Skeletal muscle cell (primary cell): ENCODE measurements at places on chromosomes 2 and 18.

DNA sequence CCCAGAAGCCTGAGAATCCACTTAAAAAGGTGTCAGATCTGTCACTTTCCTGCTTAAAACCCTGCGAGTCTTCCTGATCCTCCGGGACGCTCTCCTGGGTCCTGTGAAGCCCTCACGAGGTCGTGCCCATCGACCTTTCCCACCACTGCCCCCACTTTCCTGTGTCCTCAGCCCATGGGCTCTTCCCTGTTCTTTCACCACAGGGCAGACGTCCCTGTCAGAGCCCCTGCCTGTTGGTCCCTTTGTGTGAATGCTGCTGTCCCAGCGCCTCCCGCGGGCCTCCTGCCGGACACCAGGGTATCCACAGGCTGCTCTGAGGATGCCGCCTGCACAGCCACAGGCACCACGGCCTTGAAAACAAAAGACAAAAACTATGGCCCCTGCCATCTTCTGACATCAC, 125.6 kb downstream of the TMEM18 start:
- DNase-seq = no peak

DNA sequence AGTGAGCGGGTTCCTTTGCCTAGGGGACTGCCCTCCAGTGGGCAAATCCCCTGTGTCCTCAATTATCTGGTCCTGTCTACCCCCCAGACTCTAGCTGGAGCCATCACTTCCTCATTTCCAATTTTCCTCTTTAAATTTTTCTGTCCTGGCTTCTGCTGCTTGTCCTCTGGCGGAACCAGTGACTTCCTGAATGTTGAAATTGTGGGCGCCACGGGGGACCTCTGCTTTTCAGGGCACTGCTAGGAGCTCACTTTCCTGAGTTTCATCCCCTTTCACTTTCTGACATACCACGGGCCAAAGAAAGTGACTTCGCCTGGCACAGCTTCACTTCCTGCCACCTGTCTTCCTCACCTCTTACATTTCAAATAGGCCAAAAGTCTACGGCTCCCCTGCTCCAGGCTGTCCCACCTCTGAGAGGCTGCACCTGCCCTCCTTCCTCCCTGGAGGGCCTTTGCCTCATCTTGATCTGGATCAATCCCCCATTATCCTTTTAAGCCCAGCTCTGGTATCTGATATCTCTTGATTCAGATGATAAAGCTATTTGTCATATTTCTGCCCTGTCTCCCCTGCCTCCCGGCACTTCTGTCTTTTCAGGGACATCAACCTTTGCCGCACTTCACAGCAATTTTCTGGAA, 1.4 kb upstream of the MARCO start:
- DNase-seq = no peak

GRCh38 chr18:46319783-46320182, 215.6 kb downstream of the HAUS1 start:
- no peak for DNase-seq

DNA sequence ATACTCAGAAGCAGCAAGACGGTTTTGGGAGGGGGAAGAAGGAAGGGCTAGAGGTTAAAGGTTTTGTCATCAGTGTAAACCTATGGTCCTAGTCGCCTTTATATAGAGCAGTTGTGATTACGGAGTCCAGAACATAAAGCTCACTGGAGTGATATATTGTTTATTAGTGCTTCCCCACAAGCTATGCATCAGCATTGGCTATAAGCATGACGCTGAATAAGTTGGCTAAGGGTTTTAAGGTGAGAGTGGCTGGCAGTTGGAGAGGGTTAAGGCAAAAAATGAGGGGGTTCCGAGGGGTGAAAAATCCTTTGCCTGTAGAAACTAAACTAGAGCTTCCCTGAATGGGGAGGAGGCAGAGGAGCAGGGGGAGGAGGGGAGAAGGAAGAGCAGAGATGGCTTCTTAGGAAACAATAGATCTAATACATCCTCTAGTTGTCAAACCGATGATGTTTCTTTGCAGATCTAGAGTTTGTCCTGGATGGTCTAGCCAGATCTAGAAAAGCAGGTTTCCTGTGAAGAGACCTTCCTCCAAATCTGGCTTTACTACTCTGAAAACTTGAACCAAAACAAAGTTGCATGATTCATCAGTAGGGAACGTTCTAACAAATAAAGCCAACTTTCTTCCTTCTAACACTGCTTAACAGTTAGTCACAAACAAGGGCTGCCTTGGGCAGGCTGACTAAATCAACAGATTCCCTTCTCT, 2.5 kb downstream of the KLF7 start:
- no peak for DNase-seq

DNA sequence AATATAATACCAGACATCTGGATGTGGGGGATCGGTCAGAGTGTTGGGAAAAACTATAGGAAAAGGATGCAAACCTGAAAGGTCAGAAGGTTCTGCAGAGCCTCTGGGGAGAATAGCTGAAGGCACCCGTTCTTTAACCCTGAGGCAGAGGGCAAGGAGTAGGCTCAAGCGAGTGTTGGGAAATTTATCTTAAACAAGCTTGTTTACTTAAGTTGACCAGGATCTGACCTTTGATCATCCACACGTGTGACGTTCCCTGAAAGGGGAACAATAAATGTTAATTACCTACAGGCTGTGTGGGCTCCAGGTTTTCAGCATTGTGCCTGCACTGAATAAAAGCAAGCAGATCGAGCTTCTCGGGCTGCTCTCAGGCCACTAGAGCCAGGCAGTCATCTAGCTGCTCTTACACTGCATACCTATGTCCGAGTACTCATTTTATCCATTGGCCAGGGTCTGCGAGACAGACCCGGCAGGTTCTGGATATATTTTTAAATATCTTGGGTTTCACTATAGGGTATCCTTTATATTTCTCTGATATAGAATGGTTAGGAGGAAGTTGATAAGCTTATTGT, 400.6 kb upstream of the CHST9 start:
- DNase-seq = no peak

DNA sequence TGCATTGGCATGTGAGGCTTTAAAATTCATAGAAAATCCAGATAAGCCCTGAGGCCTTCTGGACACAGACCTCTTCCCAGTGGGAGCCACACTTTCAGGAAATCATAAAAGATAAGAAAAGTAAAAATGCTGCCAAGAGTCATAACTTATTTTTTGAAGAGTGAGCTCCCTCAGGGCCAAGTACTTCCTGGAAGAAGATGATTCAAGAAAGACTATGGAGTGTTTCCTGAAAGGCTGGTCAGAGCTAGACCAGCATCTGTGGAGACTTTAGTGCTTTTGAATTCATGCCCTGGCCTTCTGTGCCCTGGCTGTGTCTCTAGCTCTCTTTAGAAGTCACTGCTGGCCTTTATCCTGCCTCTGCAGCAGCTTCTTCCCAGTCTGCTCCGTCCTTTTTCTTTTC, 6.4 kb upstream of the XDH start:
- no peak for DNase-seq

GRCh38 chr2:27085673-27086089, 891 bp upstream of the KHK start:
- no peak for DNase-seq

- DNase-seq = no peak
These were observed 845.3 kb upstream of the GCFC2 start for GRCh38 chr2:76556018-76556417.

GRCh38 chr2:132729522-132729921, 59.5 kb upstream of the LYPD1 start:
- DNase-seq = no peak

GRCh38 chr2:239195992-239196391, 204.8 kb downstream of the HDAC4 start:
- no peak for DNase-seq

DNA sequence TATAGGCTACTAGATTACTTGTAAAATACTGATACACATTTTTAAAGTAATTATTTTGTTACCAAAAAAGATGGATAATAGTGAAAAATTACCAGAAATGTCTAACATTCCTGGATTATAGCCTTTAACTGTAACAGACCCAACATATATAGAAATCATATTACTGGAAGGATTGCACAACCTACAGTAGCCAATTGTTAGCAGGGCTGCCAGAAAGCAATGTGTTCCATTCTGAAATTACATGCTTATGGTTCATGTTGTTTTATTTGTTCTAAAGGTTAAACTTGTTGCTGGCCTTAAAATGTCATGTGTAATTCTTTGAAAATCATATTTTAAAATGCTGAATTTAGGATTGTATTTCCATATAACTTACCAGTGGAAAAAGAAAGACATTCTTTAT, 793.6 kb upstream of the ACVR2A start:
- DNase-seq = no peak

GRCh38 chr2:40658941-40659340, 207.1 kb upstream of the SLC8A1 start:
- no peak for DNase-seq
